ENCODE measurements at places on chromosomes 6 and 20.

GRCh38 chr6:30213957-30214656 is 901 bp upstream of the TRIM26 start:
- peak; percentile 44 for DNase-seq

DNA sequence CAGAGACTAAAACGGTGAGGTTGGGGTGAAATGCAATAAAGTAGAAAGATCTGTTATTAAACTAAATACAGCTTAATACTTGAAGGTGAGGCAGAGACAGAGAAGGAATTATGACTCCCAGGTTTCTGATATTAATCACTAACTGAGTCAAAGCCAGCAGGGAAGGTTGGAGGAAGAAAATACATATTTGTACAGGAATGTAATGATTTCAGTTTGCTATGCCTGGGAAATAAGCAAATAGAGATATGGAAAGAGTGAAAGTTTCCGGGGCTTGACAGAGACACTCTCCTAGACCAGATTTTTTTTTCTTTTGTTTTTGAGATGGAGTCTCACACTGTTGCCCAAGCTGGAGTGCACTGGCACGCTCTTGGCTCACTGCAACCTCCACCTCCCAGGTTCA is 76.8 kb downstream of the PTPRK start:
- DNase-seq: no peak

- peak; percentile 28 for DNase-seq
These were observed 547.9 kb upstream of the SLC35B3 start for GRCh38 chr6:8983202-8983688.

DNA sequence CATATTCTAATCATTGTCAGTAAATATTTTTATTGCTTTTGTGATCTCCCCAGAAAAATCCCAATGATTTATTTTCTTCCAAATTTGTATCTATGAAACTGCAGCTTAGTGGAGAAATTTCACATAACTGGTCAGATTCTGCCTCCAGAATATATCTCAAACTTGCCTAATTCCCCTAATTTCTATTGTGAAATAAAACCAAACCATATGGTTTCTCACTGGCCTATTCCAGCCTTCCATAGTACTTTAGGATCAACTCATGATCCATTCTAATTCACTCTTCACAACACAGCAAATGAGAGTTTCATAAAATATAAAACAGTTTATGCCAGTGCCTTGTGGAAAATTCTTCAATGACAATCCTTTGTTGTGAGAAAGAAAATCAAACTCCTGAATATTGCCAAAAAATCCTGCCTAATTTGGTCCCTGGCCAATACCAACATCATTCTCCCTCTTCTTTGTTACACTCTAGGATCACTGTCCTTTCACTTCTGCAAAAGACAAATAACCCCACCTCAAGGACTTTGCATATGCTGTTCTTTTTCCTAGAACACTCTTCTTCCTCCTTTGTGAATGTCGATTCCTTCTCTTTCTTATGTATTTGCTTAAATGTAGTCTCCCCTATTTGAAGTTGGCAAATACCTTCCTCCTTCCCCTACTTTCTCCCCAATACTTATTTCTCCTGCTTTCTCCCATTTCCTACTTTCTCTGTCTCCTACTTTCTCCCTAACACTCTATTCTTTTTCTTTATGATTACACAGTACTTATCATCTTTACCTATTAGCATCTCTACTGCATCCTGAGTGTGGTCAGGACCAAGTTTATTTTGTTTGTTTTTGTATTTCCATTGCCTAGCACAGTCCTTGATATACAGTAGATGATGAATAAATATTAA is 587.5 kb downstream of the RFPL4B start:
- DNase-seq: no peak

- DNase-seq: no peak
These were observed 131.1 kb downstream of the JARID2 start for GRCh38 chr6:15376900-15377487.

DNA sequence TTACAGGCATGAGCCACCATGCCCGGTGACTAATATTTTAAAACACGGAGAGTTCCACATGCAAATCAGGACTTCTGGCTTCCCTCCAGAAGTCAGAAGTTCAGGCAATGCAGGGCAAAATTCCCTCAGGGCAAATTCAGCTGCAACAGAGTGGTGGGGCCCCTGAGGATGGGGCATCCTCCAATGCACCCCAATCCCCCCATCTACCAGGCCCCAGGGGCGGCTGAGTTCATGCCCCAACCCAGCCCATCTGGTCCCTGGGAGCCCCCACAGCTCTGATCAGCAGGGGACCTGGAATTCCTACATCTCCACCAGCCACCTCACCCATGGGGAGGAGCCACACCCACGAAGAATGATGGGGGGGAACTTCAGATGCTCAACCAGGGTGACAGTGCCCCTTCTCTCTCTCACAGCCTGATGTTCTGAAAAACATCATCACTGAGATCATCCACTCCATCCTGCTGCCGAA is 22.6 kb downstream of the BPIFB1 start:
- peak; percentile 60 for DNase-seq

- DNase-seq: no peak
These were observed 40.5 kb upstream of the JARID2 start for GRCh38 chr6:15205321-15205720.

- no peak for DNase-seq
These were observed 260.6 kb downstream of the GMPR start for GRCh38 chr6:16498957-16499356.

DNA sequence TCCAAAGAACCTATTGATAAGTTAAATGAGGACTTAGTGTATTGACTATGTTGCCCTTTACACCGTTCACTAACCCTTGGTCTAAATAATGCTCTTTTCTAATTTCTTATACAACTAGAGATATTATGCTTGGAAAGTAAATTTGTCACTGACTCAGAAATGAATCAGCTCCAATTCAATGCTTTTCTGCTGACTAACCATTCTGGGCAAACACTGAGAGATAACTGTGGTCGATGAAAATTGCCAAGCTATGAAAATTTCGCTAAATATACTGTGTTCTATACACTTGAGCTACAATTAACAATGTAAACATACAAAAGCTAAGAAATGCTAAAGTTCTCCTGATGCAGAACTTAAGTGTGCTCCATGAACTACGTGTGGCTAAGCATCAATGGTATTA is 23.1 kb upstream of the FBXO9 start:
- DNase-seq: peak; percentile 88

- no peak for DNase-seq
These were observed 66.0 kb downstream of the PLAGL1 start for GRCh38 chr6:143941852-143942627.

DNA sequence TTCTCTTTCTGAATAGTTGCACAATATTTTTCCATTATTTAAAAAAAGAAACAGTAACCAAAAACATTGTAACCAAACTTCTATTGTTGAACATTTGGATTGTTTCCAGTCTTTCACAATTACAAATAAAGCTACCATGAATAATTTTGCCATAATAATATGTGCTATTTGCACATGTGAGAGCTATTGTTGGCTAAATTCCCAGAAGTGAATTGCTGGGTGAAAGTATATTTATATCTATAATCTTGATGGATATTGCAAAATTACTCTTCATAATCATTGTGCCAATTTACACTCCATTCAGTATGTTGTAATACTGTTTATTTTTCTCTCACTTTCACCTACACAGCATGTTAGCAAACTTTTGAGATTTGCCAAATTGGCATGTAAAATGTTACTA is 36.6 kb upstream of the SLC22A16 start:
- DNase-seq: no peak

DNA sequence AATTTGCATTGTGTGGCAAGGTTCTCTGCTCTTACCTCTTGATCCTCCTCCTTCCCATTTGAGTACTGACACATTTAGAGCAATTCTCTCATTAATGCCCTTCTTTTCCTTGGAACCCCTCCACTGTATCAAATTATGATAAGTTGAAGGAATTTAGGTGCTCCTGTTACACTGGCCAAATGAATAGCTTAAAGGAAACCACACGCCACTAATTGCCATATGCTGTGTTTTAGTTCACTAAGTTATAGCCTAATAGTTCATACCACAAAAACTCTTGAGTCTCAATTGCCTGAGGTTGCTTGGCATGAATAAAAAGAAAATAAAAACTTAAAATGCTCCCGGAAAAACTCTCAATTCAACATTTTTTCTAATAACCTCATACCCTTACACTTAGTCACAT is 1239.3 kb downstream of the EPHA7 start:
- DNase-seq: no peak

DNA sequence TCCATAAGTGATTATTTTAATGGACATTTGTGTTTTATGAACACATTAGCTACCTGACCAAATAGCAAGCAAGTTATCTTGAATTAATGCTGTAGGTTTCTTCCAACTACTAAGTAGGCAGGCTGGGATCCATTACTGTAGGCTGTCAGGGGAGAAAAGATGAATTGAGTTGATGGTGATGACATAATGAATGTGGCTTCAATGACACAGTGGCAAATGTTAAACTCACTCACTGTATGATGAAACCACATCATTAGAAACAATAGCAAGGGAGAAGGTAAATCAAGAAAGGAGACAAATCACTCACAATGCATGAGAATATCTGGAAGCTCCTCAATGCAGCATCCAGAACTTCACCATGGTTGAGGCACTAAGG is 529.7 kb upstream of the CITED2 start:
- DNase-seq: no peak

DNA sequence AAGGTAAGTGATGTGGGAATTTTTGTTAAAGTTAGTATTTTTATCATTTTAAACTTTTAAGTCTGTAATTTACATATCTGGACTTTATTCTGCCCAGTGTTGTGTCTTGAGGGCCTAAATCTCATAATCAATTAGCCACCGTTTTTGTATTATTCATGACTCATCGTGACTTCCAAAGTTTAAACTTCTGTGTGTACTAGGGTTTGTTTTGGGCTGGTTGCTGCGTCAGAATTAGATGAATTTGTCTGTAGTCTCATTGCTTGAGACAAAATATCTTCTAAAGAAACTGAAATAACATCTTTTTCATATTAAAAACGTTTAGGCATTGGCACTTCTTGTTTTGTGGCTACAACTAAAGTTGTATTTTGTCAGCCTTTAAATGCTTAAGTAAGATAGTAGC is 41.3 kb downstream of the CDYL start:
- no peak for DNase-seq

GRCh38 chr6:156585859-156586258 is 191.3 kb upstream of the ARID1B start:
- no peak for DNase-seq

DNA sequence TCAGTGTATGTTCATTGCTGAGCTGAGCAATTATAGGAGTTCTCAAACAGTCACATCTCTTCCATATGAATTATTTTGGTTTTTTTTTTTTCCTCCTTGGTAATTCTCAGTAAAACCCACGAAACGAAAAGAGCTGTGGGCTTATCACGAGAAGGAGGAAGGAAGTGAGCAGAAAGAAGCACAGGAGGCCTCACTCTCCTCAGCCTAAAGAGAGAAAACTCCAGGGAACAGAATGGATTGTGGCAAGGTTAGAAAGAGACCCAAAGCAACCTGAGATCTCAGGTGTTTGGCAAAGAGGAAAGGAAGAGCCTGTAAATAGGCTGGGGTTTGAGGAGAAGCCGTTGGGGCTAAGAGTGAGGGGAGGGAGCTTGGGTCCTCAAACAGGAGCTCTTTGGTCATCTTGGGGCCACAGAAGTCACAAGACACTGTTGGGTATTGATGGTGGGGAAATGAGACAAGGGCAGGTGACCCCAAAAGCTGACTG is 67.8 kb upstream of the CITED2 start:
- DNase-seq: no peak

GRCh38 chr6:134233180-134233955 is 84.5 kb downstream of the SGK1 start:
- no peak for DNase-seq

DNA sequence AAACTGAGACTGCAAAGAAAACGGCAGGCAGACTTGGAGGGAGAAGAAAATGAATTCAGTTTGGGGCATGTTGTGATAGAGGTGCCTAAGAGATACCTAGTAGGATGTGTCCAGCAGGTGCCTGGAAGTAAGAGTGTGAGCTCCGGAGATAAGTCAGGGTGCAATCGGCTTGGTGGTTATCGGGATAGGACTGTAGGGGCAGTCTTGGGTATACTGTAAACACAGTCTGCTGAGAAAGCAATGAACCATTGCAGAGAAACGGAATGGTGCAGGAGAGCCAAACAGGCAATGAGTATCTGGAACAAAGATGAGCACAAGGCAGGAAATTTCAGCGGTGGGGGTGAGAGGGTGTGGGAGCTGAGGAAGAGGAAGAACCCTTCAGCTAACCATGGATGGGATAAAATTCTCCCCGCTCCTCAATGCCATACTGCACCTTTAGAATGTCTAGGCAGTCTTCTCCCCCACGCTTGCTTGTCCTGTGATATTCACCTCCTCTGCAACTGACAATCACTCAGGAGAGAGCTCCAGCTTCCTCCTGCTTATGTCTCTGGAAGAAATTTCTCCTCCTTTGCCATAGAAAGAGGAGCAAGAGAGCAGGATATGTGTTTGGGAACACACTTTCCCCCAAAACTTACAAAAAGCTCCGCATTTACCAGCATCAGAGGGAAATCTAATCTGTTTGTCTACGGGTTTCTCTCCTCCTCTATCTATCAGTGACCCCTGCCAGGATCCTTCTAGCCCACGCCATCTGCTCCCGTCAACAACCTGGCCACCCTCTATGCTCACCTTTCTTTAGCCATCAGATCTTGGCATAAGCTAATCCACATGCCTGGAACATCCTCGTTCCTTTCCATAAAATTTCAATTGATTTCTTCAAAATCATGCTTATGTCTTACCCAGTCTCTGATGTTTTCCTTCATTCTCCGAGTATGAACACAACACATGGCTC is 381.7 kb upstream of the JARID2 start:
- DNase-seq: no peak

DNA sequence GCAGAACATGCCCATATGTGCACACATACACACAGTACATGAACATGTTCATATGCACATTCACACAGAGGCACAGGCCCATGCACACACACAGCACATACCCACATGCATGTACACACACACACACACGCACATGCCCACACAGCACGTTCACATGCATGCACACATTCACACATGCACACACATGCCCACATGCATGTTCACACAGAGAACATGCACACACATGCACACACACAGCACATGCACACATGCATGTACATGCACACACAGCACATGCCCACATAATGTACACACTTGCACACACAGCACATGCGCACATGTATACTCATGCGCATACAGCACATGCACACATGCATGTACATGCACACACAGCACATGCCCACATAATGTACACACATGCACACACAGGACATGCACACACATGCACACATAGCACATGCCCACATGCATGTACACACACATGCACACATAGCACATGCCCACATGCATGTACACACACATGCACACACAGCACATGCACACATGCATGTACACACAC is 25.9 kb downstream of the RNASET2 start:
- DNase-seq: no peak

- no peak for DNase-seq
These were observed 250.4 kb downstream of the NKAIN2 start for GRCh38 chr6:124054034-124054433.

- DNase-seq: peak; percentile 73
These were observed 6.3 kb upstream of the GTF3C6 start for GRCh38 chr6:110951986-110952794.
